ENCODE measurements at places on chromosomes 4 and X. TPM values are rescaled to one million over a fixed set of nuclear protein-coding genes. Genes with fewer than 3 reads are reported as not detected.

The FGF13 gene
- total RNA-seq, result not detected

The PAQR3 gene
- total RNA-seq, result 9.1 TPM

The KLKB1 gene
- not detected for total RNA-seq

The ETDA gene
- not detected for total RNA-seq

The HTN3 gene
- total RNA-seq, result not detected

The ETFDH gene
- total RNA-seq, result 7.0 TPM

The ZBED1 gene
- 38.4 TPM for total RNA-seq

The NPY1R gene
- not detected for total RNA-seq

The PNMA3 gene
- 0.20 TPM for total RNA-seq

The HAND2 gene
- total RNA-seq, result 0.55 TPM

The OCIAD1 gene
- 130 TPM for total RNA-seq

The CENPVL1 gene
- total RNA-seq, result not detected

The TMPRSS11D gene
- total RNA-seq, result not detected

The IL2 gene
- not detected for total RNA-seq

The TIMP1 gene
- total RNA-seq, result 247 TPM

The LDB2 gene
- not detected for total RNA-seq

The USP17L30 gene
- not detected for total RNA-seq

The DDX60 gene
- 2.6 TPM for total RNA-seq

The TMEM47 gene
- 1.5 TPM for total RNA-seq

The NOA1 gene
- total RNA-seq, result 15.3 TPM

The CXCL1 gene
- total RNA-seq, result 4.3 TPM

The COQ2 gene
- 21.0 TPM for total RNA-seq

The MAOA gene
- 0.80 TPM for total RNA-seq

The SPATA4 gene
- total RNA-seq, result 0.14 TPM

The LRCH2 gene
- 0.05 TPM for total RNA-seq

The PTCHD1 gene
- not detected for total RNA-seq

The MGAT4D gene
- not detected for total RNA-seq

The ZDHHC15 gene
- not detected for total RNA-seq

The ASMT gene
- 0.19 TPM for total RNA-seq

The SLC9B1 gene
- total RNA-seq, result 0.13 TPM

The PNMA6F gene
- total RNA-seq, result not detected

The ABLIM2 gene
- total RNA-seq, result 7.6 TPM

The STK32B gene
- total RNA-seq, result 15.9 TPM

The TBCK gene
- total RNA-seq, result 3.2 TPM

The ODAPH gene
- total RNA-seq, result not detected

The FAAH2 gene
- 0.06 TPM for total RNA-seq

The CCDC110 gene
- not detected for total RNA-seq

The TMEM255A gene
- total RNA-seq, result 0.33 TPM

The RASGEF1B gene
- total RNA-seq, result 0.05 TPM

The DSPP gene
- not detected for total RNA-seq

The CT47A7 gene
- not detected for total RNA-seq

The ADAMTS3 gene
- not detected for total RNA-seq

The P2RY10 gene
- total RNA-seq, result not detected

The INPP4B gene
- total RNA-seq, result 6.0 TPM

The NPNT gene
- total RNA-seq, result 0.59 TPM

The EGF gene
- total RNA-seq, result 0.48 TPM

The ZFP42 gene
- not detected for total RNA-seq

The AKAP14 gene
- not detected for total RNA-seq

The CENPE gene
- 9.2 TPM for total RNA-seq

The GLRA2 gene
- not detected for total RNA-seq

The IL21 gene
- total RNA-seq, result not detected

The SMAD1 gene
- 10.9 TPM for total RNA-seq

The PDE5A gene
- 0.40 TPM for total RNA-seq

The RAB40AL gene
- total RNA-seq, result not detected

The METAP1 gene
- total RNA-seq, result 48.6 TPM

The GSX2 gene
- not detected for total RNA-seq

The KLF8 gene
- 0.03 TPM for total RNA-seq
